ENCODE measurements at places on chromosomes 4 and X.

DNA sequence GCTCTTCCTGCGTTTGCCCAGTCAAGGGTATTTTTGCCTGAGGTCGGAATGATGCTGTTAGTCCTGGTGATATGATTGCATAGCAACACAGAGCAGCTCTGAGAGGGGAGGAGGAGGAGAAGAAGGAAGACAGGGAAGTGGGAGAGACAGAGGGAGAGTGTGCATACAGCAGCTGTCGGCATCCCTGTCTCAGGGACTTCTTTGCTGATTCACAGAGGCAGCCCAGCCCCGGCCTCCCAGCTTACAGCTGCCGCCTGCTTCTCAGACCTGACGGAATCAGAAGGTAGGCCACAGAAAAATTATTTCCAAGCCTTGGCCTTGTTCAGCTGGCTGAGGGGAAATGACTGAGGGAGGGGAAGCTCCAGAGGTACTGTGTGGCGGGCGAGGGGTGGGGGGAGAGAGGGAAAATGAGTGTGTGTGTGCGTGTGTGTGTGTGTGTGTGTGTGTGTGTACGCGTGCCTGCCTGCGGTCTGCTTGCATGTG, 319 bp downstream of the DRP2 start:
- no peak for DNase-seq

- peak; percentile 35 for DNase-seq
Measured at GRCh38 chrX:118823263-118824172, at the start of gene ZCCHC12. ZCCHC12 (plus strand) TSS chrX:118823824; CDS start chrX:118825245, 1,421 bp downstream.

DNA sequence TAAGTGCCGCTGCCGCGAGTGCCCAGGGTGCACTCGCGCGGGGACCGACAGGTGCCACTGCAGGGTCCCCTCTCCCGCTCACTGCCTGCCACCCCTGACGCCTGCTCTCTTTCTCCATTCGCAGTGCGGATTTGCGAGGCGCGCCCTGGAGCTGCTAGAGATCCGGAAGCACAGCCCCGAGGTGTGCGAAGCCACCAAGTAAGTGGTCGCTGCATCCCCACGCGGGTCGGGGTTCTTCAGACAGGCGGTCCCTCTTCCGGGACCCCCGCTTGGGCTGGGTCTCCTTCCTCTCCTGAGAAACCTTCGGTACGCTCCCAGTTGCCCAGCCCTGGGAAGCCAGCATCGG, 547 bp downstream of the GUCY1A1 start:
- no peak for DNase-seq

- no peak for DNase-seq
Measured at GRCh38 chr4:188432328-188432727, 293.1 kb downstream of the TRIML1 start.

- DNase-seq: no peak
Measured at GRCh38 chr4:174122705-174123104, 160.8 kb downstream of the FBXO8 start.

DNA sequence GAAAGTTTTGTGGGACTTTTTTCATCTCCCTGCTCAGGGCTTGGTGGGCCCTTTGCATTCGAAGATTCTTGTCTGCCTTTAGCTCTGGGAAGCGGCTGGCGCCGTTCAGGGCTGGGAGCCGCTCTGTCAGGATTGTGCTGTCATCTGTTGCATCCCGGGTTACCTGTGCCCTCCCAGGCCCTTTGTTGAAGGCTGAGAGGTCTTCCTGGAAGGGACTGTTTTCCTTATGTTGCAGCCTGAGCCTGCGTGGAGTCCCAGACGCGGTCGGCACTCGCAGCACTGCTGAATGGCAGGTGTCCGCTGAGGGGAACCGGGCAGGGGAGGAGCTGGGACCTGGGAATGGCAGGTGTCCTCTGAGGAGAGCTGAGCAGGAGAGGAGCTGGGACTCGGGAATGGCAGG, 15.9 kb downstream of the RGS12 start:
- no peak for DNase-seq

DNA sequence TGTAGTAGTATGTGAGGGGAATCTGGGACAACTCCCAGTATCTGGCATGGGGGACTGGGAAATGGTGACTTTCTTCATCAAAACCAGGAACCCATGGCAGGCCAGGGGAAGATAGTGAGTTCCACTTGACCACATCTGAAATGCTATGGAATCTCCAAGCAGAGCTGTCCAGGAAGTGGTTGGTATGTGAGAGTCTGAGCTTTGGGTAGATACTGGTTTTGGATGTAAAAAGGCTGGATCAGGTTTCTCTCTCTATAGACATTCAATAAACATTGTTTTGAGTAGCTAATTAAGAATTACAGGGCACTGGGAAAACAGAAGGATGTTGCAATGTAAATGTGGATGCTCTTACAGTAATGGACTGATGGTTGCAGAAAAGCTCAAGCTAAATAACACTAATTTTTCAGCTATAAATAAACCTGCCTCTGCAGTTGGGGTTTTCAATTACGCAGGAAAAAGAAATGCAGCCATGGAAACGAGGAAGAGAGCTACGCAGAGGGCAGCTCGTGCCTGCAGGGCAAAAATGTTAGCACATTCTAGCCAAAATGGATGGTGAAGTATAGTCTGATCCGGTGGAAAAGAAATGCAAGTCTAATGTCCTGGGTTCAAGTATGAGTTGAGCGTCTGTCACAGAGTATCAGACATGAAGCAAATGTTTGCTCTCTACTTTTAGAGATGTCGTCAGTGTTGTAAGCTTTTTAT, 13.4 kb upstream of the CHRNA9 start:
- DNase-seq: no peak

- DNase-seq: no peak
Measured at GRCh38 chr4:176988226-176988625, 195.5 kb upstream of the VEGFC start.

DNA sequence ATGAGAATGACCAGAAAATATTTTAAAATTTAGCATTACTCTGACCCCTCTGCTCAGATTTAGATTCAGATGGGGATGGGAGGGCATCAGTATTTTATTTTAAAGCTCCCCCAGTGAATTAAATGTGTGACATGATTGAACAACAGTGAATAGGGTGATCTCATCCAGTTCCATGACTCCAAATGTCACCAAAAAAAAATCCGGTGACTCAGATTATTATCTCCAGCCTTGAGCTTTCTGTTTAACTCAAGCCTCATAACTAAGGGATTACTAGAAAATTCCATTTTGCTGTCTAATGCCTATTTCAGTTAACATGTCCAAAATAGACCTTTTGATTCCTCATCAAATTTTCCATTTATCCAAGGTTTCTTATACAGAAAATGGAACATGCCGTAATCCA, 121.8 kb upstream of the TMEM47 start:
- no peak for DNase-seq

DNA sequence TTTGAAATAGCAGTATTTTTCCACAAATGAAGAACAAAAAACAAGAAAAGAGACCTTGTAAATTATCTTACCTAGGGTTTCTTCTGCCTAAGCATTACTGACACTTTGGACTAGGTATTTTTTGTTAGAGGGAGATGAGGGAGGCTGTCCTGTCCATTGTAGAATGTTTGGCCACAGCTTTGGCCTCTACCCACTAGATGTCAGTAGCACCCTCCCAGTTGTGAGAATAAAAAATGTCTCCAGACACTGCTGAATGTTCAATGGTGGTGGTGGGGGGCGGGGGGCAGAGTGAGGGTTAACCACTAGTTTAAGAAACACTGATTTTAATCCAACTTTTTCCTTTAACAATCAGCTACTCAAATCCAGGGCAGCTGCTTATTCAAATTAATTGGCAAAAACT, 25.8 kb downstream of the OTUD4 start:
- no peak for DNase-seq

GRCh38 chr4:56806666-56807065, 14.8 kb downstream of the SPINK2 start:
- no peak for DNase-seq

- no peak for DNase-seq
Measured at GRCh38 chrX:15906041-15906943, 51.7 kb upstream of the AP1S2 start.

- DNase-seq: no peak
Measured at GRCh38 chr4:76563454-76564122, 128.6 kb downstream of the SHROOM3 start.

GRCh38 chr4:100288161-100288560, 97.9 kb upstream of the DDIT4L start:
- no peak for DNase-seq

- DNase-seq: no peak
Measured at GRCh38 chr4:90792696-90793095, 665.5 kb downstream of the CCSER1 start.

GRCh38 chrX:37407736-37408135, 58.6 kb downstream of the PRRG1 start:
- no peak for DNase-seq

DNA sequence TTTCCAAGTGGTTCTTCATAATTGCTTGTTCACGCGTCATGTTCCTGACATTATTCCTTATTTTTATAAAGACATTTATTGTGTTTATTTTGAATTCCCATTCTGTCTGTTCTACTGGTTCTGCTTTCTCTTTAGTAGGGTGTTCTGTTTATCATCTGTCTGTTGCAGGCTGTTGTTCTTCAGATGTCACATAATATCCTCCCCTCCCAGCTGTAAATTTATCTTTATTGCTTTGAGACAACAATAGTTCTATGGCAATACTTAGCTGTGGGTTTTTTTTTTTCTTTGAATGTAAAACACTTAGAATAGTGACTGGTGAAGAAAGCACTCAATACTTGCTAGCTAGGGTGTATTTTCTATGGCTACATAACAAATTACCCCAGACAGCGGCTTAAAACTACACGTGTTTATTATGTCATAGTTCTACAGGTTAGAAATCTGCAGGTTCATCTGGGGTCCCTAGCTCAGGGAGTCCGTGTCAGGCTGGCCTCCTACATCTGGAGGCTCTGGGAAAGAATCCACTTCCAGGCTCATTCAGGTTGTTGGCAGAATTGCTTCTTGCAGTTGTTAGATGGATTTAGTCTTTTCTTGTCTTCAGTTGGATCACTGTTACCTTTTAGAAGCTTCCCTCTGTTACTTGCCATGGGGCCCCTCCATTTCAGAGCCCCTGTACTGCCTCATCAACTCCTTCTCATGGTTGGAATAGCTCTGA, 63.4 kb upstream of the ENPEP start:
- no peak for DNase-seq

DNA sequence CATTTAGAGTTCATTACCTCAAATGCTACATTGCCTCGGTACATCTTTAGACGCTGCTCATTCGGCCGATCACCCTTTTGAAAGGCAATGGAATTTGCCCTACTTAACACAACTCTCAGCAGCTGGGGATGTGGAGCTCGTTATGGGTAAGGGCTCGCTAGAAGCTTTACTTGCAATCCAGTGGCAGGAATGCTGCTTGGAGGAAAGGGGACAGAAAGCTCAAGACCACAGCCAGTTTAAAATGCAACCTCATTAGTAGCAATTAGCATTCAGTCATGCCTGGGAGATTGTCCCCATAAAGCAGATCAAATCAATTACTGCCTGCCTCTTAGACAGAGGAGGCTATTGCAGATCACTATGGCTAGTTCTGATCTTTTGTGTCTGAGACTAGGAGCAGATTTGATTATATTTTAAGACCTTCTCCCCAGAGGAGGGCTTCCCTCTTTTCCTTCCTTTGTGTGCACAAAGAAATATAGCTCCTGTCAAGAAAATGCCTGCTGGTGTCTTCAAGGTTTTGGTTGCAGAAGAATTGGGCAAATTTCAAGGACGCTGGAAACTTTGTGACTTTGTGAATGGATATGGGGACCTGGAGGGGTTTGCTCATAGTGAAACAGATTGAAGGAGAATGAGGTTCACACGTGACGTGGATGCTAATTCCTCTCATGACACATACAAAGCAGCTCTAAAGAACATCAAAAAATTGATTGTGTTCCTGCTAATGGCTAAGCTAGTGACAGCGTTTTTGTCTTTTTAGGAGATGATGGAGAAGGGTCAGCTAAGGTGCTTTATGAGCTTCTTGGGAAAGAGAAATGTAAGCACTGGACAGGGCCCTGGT, 237.5 kb upstream of the GLRA2 start:
- no peak for DNase-seq

GRCh38 chrX:129654652-129655546, at the start of gene APLN:
APLN (minus strand) TSS chrX:129654956; CDS start chrX:129654630, 326 bp downstream.
- peak; percentile 27 for DNase-seq

- no peak for DNase-seq
Measured at GRCh38 chr4:18935659-18936345, 914.2 kb upstream of the LCORL start.

DNA sequence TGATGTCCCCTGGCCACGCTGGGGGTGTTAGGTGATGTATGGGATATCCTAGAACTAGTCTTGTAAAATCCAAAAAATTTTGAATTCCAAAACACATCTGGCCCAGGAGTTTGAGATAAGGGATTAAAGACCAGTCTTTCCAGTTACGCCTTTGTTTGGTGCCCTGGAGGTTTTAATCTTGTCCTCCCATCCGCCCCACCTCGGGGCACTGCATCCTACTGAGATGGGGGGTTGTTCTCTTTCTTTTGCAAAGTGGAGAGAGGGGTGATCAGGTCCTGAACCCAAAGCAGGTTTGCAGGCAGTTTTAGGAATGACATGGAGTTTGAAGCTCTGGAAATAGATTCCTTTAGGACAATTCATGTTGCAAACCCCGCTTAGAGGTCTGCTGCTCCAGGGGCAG, 1.8 kb downstream of the SUV39H1 start:
- DNase-seq: no peak

DNA sequence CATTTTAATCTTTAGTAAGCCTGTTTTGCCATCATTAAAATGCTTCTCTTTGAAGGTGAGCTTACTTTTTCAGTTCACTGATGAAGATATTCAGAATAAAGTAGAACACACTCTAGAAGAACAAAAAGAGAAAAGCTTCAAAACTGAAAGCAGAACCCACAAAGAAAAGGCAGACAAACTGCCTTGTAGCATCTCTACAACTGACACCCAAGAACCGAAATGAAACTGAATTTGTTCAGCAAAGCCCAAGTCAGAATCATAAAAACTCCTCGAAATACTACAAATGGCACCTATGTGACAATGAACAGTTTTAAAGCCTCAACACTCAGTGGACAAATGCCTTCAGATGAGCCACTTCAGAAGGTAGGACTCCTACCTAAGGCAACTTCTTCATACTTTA, 83.6 kb downstream of the MAML3 start:
- peak; percentile 46 for DNase-seq

GRCh38 chr4:40991908-40992307, 222.4 kb downstream of the APBB2 start:
- no peak for DNase-seq

GRCh38 chr4:128031756-128032384, 29.2 kb upstream of the LARP1B start:
- DNase-seq: no peak

- no peak for DNase-seq
Measured at GRCh38 chrX:340641-341423, 22.2 kb upstream of the GTPBP6 start.

DNA sequence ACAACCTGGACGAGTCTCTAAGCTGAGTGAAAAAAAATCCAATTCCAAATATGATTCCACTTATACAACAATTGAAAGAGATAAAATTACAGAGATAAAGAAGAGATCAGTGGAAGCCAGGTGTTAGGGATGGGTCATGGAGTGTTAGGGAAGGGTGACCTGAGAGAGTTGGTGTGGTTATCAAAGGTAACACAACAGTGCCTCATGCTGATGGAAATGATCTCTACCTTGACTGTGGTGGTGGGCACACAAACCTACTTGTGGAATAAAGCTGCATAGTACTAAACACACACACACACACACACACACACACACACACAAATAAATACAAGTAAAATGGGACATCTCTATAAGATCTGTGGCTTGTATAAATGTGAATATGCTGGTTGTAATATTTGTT, 26.0 kb downstream of the BEND2 start:
- no peak for DNase-seq

Data from stimulated activated naive CD4-positive, alpha-beta T cell (primary cell).